ENCODE measurements at places on chromosomes 12 and 14.

DNA sequence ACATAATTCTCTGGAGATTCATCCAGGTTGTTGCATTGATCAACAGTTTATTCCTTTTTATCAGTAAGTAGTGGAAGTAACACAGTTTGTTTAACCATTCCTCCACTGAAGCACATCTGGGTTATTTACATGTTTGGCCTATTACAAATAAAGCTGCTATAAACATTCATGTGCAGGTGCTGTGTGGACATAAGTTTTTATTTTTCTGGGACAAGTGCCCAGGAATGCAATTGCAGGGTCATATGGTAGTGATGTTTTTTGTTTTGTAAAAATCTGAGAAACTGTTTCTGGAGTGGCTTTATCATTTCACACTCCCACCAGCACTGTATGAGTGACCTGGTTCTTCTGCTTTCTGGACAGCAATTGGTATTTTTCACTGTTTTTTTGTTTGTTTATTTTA is 505.4 kb downstream of the CCER1 start:
- DNase-seq = no peak

DNA sequence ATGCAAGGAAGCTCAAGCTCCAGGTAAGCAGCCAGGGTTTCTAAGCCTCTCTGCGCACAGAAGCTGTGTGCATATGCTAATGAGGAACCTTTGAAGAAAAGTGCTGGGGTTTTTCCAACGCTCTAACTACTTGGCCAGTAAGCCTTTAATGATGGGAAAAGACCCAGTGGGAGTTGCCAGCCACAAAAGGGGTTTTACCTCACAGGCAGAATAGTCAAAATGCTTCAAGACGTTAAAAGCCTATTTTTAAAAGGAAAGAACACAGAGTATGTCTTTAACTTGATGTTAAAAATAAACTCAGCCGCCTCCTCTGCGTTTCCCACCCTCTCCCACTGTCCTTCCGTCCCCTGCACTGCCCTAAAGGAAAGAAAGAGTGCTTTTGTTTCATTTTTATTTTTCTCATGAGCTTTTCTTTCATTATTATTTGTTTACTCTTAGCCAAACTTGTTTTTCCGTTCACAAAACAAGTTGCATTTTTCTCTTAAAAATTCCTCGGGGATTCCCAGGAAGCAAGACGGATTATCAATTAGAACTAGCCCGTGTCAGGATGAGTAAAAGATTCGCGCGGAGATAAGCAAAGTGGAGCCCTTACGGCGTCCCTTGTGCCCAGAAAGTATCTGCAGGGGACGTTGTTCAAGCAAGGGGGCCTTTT is 209.8 kb upstream of the NUDT4 start:
- DNase-seq = no peak

- DNase-seq = no peak
Observed at GRCh38 chr14:63245893-63246292, 41.6 kb downstream of the RHOJ start.

DNA sequence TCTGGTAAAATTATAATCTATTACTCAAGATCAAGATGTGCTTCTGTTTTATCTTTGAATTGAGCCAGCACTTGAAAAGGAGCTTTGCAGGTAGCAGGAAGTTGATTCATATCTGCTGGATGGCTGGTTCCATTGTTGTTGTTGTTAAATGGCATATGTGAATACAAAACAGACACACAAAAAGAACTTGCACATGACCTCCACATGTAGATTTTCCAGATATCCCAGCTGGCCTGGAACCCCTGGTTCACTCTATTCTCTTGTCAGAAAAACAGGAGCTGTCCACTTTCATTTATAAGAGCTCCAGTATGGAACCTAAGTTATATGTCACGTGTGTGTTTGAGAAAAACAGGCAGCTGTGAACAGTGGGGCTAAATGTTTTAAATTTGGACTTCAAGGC is 273.9 kb downstream of the TMEM132D start:
- no peak for DNase-seq

GRCh38 chr12:41908206-41908605 is 236.5 kb downstream of the GXYLT1 start:
- no peak for DNase-seq
